Brain (organoid and tissue), 16 donors: ENCODE measurements at places on chromosomes 6 and 20.
A peak's percentile ranks its signal among the peaks of the same experiment; 100 is the strongest.

DNA sequence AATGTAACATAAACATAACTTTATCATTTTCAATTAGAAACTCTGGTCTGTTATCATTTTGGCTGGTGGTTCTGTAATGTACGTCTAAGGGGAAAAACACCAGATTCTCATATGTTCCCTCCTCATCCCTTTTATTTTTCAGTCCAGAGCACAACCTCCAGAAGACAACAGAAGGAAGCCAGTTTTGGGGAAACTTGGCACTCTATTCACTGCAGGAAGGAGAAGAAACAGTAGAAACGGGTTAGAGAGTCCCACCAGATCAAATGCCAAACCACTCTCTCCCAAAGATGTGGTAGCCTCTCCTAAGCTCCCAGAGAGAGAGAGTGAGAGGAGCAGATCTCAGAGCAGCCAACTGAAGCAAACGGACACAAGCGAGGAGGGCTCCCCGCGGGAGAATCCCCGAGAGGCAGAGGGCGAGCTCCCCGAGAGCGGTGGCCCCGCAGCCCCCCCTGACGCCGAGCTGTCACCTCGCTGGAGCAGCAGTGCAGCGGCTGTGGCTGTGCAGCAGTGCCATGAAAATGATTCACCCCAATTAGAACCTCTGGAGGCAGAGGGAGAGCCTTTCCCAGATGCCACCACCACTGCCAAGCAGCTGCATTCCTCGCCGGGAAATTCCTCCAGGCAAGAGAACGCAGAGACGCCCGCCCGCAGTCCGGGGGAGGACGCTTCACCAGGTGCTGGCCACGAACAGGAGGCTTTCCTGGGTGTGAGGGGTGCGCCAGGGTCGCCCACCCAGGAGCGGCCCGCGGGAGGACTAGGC, 117.8 kb downstream of the RTN4IP1 start:
- peak; percentile 45 for DNase-seq

- DNase-seq: no peak
Observed at GRCh38 chr6:21679761-21680265, 86.3 kb downstream of the SOX4 start.

DNA sequence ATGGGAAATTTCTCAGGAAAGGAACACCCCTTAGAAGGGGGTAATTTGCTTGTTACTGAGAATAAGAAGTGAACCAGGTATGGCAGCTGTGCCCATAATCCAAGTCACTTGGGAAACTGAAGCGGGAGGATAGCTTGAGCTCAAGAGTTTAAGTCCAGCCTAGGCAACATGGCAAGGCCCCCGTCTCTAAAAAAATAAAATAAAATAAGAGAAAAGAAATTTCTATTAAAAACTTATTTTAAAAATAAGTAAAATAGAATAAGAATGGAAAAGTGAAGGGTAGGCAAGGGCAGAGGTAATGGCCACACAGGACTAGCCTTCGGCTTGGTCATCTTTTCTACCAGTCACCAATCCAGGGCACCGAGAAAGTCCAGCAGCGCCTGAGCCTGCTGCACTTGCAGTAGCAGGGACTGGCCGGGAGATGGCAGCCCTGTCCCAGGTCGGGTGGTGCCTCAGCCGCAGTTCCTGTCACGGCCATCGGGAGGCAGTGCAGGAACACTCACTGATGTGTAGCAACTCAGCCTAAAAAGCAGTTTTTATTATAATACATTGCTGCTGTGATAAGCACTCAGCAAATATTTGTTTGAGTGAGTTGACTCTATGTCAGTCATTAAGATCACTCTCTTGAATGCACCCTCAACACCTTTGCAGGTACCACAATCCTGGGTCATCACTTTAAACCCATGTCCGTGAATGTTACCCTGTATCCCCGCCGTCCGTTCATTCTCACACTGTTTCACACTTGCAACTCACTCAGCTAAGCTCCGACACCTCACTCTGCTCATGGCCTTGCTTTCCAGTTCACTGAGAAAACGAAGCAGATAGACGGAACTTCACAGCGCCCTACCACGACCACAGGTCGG, 23.2 kb upstream of the GCM1 start:
- peak; percentile 72 for DNase-seq

- no peak for DNase-seq
Observed at GRCh38 chr6:126976253-126976797, 142.1 kb upstream of the RSPO3 start.

- no peak for DNase-seq
Observed at GRCh38 chr6:36933102-36933501, 21.4 kb upstream of the PI16 start.
